ENCODE measurements at places on chromosomes 7 and 10.

- DNase-seq: no peak
These were observed 333.6 kb upstream of the ZNF32 start for GRCh38 chr10:43982250-43982649.

DNA sequence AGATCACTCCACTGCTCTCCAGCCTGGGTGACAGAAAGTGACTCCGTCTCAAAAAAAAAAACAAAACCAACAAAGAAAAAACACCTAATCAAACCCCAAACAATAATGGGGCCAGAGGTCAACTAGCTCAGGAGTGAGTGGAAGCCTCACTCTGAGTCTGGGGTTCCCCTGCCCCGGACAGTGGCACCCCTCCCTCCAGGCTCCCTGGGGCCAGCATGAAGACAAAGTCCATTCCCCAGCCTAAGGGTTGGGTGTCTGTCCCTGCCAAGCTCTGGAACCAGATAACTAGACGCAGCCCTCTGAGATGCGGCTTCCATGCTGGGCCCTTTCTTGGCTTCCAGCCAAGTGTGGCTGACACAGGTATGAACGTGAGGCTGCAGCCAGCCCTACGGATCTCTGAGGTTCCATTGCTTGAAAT, 1.7 kb upstream of the FUOM start:
- peak; percentile 76 for DNase-seq

DNA sequence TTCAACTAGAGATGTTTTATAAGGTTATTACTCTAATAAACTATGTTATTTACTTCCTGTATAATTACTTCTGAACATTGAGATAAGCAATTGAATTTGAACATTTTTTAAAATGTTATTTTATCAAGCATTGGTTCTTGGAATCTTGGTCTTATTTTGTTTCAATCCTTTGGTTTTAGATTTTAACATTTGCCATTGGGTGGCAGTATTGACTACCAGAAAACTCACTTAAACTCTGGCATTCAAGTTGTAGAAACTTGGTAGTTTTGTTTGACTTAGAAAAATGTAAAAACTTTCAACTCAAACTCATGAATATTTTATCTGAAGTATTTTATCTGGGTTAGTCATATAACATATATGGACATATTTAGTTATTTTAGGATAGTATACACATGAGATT, 48.1 kb downstream of the ATRNL1 start:
- DNase-seq: no peak

- no peak for DNase-seq
These were observed 361.2 kb downstream of the GPR158 start for GRCh38 chr10:25536027-25536426.

- peak; percentile 69 for DNase-seq
These were observed 324.1 kb downstream of the LRMDA start for GRCh38 chr10:75755528-75755927.

DNA sequence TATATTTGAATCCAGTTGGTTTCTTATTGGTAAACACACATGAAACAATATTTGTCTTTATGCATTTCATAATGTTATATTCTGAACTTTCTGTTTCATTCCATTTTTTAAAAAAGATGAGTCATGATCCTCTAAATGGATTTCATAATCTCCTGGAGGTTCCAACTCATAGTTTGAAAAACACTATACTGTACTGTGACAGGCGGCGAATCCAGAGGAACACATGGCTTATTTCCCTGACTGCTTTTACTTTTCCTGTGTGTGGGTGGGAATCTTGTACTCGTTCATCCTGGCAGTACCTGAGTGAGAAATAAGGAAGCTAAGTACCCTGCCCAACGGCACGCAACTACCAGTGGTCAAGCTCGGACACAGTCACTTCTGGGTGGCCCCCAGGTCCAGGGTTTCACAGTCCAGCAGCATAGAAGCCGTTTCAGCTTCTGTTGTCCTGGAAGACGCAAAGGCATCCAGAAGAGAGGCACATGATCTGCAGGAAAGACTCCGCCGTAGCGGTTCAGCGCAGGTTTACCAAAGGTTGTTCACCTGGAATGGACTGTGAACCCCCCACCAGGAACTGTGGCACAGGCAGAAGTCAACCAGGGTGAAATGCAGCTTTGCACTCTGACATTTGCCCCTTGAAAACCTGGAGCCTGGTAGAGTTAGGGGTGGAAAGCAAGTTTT, 117.7 kb downstream of the CCNY start:
- DNase-seq: peak; percentile 32

DNA sequence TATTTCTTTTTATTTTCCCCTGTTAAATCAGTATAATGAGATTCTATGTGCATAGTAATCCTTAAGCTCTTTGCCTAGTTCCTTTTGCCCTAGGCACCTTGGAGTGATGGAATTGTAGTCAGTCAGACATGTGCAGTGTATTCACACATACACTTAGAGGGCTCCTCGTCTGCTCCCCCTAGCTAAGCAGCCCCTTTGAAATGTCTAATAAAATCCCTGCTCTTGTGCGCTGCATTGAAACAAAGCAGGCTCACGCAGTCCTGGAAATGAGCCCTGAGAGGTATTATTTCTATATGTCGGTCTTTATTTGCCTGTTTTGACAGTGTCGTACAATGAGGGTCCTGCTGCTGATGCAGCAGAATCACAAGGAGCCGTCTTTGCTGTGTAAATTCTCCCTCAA, 258.7 kb downstream of the AUTS2 start:
- DNase-seq: no peak

- peak; percentile 23 for DNase-seq
These were observed 48.6 kb upstream of the SLIT1 start for GRCh38 chr10:97234400-97234799.

DNA sequence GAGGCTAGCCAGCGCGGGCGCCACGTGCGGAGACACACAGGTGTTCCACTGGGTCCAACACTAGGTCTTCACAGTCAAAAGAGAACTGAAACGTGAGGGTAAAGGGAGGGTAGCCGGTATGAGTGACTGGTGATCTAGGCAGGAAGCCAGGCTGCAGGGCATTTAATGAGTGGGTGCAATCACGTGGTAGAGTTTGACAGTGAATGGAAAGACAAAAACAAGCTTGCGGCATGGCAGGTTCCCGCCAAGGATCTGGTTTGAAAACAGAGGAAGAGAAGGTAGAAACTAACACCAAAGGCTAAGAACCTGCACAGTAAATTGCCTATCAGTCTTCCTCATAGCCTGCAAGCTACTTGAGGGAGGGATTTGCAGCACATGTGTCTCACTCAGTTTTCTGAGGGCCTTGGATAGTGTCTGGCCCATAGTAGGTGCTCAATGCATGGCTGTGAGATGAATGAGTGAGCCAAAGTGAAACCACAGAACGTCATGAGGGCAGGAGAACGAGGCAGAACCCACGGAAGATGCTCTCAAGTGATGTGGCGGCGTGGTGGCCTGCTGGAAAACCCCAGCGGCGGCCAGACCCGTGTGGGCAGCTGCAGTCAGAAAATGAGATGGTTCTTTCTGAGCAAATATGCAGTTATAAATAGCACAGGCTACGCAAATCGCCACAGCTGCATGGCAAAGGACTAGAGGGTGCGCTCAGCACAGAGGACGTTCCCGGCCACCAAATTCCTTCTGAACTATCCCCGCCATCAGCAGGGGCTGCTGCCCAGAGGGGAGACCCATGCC, 183.6 kb upstream of the NFE2L3 start:
- DNase-seq: no peak

DNA sequence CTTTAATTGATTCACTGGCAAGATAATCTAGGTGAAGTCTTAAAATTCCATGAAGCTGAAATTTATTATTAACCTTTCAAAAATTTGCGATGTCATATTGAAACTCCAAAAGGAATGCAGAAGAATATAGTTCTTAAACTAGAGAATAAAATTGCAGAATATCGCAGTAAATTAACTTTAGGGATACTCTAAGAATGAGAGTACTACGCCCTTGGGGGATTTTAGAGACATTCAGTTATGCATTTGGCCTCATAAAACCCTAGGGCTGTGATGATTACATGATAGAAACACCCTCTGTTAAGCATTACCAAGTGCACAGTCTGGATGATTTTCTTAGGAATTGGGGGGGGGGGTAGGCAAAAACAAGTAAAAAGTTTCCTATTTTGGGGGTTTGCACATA, 3.7 kb downstream of the WNT2 start:
- DNase-seq: no peak

GRCh38 chr7:50272808-50273207, 31.7 kb upstream of the IKZF1 start:
- no peak for DNase-seq

- DNase-seq: no peak
These were observed 70.0 kb downstream of the SLC35B4 start for GRCh38 chr7:134246761-134247160.

DNA sequence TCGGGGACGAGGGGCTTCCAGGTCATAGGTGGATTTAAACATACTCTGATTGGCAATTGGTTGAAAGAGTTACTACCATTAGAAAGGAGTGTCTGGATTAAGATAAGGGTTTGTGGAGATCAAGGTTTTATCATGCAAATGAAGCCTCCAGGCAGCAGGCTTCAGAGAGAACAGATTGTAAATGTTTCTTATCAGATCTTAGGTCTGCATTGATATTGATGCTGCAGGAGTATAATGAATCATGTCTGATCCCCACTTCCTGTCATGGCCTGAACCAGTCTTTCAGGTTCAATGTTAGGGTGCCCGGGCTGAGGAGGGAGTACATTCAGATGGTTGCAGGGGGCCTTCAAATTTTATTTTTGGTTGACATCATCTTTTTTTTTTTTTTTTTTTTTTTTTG, 51.4 kb downstream of the SH3PXD2A start:
- DNase-seq: no peak

- DNase-seq: no peak
These were observed 349.5 kb upstream of the ZNF32 start for GRCh38 chr10:43998021-43998809.

- peak; percentile 48 for DNase-seq
These were observed 83.7 kb upstream of the BET1 start for GRCh38 chr7:94087664-94088352.

DNA sequence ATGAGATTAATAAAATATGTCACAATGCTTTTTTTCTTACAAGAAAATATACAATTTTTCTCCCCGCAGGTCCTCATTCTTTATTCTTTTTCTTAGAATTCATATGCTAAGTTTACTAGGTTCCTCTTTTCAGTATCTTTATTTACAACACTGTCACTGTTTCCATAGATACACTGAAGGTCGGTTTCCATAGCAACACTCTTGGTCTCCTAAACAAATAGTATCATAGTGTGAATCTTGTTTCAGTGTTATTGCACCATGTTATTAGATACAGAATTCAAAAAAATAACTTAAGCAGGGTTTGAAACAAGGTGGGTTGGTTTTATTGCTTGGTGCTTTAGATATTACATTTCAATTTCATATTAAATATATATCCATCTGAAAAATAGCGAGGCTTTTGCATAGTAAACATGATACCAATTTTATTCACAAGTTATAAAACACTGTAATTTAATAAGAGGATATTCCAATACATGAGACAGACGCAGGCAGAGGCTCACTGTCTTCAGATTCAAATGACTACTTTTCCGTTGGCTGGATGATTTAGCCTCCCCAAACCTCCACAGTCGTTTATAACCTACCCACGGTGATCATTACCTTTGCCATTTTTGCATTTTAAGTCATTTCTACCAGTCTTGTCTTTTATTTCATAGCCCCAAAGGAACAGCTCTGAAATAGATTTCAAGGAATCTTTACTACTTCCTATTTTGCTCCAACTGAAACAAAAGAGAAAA, 88.9 kb upstream of the KLF6 start:
- peak; percentile 79 for DNase-seq

GRCh38 chr7:126658684-126659083, 594.1 kb downstream of the GRM8 start:
- no peak for DNase-seq

DNA sequence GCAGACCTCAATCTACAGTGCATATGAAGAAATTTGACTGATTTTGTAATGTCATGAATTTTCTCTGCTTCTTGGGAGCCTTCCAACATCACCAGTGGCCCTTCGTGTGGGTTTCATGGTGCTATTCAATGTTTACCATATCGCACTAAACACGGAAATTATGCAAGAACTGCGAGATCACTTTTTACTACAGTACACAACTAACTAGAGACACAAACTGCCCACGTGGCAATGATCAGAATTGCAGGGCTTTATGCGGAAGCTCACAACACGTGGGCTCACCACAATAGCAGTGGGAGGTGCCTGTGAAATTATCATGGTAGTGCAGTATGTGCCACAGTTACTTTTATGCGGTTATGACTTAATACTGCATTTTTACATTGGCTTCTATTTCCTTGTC, 449.7 kb upstream of the KLF6 start:
- no peak for DNase-seq

- DNase-seq: peak; percentile 96
These were observed at the start of gene CCAR1 for GRCh38 chr10:68720793-68721672. Gene CCAR1, plus strand, starts transcription at chr10:68721239. Its CDS starts 1,266 bp downstream, at chr10:68722505.

DNA sequence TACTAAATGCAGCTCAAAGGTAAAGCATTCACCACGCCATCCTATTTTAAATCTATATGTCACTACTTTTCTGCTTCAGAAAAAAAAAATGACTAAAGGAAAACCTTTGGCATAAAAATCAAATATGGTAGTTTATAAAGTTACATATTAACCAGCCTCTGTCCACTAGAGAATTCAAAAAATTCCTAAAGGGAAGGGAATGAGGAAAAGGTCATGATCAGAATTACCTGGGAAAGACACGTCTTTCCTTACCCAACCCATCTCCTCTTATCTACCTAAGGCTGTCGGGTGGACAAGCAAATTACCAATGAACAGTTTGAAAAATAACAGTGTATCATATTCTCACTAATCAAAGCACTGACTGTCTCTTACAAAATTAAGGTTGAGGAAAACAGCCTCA, 100.7 kb upstream of the TMEM106B start:
- DNase-seq: no peak

GRCh38 chr10:88933564-88933963, 19.0 kb downstream of the ACTA2 start:
- DNase-seq: no peak

DNA sequence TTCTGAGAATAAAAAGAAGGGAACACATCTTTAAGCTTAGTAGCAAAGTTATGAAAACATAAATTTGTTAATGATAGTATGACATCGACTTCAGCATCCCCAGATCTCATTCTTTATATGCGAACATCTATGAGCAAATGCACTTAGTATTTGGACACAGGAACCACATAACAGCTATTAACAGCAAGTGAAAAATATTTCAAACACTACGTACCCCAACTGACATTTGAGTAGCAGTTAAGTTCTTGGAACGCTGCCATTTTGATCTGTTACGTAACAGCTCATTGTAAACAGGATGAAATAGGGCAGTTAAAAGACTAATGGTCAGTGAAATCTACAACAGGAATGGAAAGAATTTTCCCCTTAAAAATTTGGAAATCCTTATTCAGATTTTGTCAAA, 428.9 kb downstream of the TNS3 start:
- peak; percentile 66 for DNase-seq

- DNase-seq: no peak
These were observed 37.3 kb downstream of the HBP1 start for GRCh38 chr7:107206136-107206535.

Measured in HepG2 (cell line).